ENCODE measurements at places on chromosomes 2 and 18. TPM values are rescaled to one million over a fixed set of nuclear protein-coding genes. Genes with fewer than 3 reads are reported as not detected.

Gene PXDN
- total RNA-seq, result 0.58 TPM

Gene ACP1
- 120 TPM for total RNA-seq

Gene STPG4
- not detected for total RNA-seq

Gene SNORC
- 0.64 TPM for total RNA-seq

Gene AMER3
- not detected for total RNA-seq

Gene BMP10
- total RNA-seq, result not detected

Gene POTEJ
- total RNA-seq, result not detected

Gene CCDC150
- total RNA-seq, result 19.1 TPM

Gene PROM2
- not detected for total RNA-seq

Gene ZNF804A
- total RNA-seq, result 1.7 TPM

Gene TRIM43
- total RNA-seq, result not detected

Gene UBXN2A
- 14.0 TPM for total RNA-seq

Gene TEKT4
- 0.13 TPM for total RNA-seq

Gene ARHGAP15
- 44.8 TPM for total RNA-seq

Gene PLA2R1
- not detected for total RNA-seq

Gene RAMP1
- total RNA-seq, result not detected

Gene SKA1
- 25.6 TPM for total RNA-seq

Gene KCNK3
- 0.13 TPM for total RNA-seq

Gene ABCG5
- not detected for total RNA-seq

Gene REL
- 52.4 TPM for total RNA-seq

Gene ALKAL2
- not detected for total RNA-seq

Gene TTR
- 1.2 TPM for total RNA-seq

Gene GRHL1
- 0.19 TPM for total RNA-seq

Gene TACR1
- 0.10 TPM for total RNA-seq

Gene PKDCC
- 4.3 TPM for total RNA-seq

Gene CFC1
- total RNA-seq, result not detected

Gene ASB18
- total RNA-seq, result not detected

Gene ATIC
- 300 TPM for total RNA-seq

Gene SAG
- 0.69 TPM for total RNA-seq

Gene GPR35
- total RNA-seq, result 0.56 TPM

Gene KIF1A
- total RNA-seq, result 0.95 TPM

Gene PIEZO2
- total RNA-seq, result 42.3 TPM

Gene REG1B
- 2.7 TPM for total RNA-seq

Gene TXNL4A
- total RNA-seq, result 181 TPM

Gene DNAJC5G
- not detected for total RNA-seq

Gene TMEM131
- total RNA-seq, result 46.8 TPM

Gene REG3A
- total RNA-seq, result not detected

Gene ZNF2
- total RNA-seq, result 3.5 TPM

Gene CPLX4
- total RNA-seq, result not detected

Gene TMEM200C
- total RNA-seq, result not detected

Gene IL1B
- total RNA-seq, result 0.72 TPM

Gene THADA
- 32.6 TPM for total RNA-seq

Gene DNAJC27
- 3.6 TPM for total RNA-seq

Gene ANKRD29
- 1.4 TPM for total RNA-seq

Gene MRO
- total RNA-seq, result not detected

Gene PLCD4
- total RNA-seq, result not detected

Gene MPP4
- total RNA-seq, result not detected

Gene IGFBP2
- 0.49 TPM for total RNA-seq

Gene PARD3B
- 0.16 TPM for total RNA-seq

Gene VWC2L
- not detected for total RNA-seq

Gene APOB
- total RNA-seq, result 1.1 TPM

Gene ZDBF2
- 5.9 TPM for total RNA-seq
